ENCODE measurements at places on chromosomes 4 and X.

DNA sequence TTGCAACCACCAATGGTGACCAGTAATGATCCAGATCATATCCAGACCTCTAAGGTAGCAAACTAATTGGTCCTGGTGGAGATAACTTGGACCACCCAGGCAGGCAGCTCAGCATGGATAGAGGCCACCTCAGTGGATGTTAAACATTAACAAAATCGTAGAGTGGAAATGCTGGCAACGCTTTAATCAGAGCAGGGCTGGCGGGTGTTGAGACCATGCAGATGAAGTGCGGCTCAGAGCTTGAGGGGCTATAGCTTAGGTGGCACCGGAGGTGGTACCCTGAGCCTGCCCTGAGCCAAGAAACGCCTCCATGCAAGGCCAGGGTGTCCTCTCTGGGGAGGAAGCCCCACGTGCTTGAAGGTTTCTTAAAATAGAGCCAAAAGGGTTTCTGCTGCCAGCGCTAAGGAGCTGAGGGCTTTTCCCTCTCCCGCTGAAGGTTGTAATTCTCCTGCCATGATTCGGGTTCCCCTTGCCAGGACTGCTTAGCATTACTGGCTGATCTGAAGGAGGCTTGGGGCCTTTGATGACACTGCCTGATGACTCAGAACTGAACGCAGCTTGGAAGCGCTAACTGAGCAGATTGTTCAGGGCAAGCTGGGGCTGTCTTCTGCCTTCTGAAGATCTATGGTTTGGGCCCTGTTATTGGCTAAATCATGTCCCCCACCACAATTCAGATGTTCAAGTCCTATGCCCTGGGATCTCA is 177.8 kb upstream of the ATP6AP2 start:
- H3K4me1 ChIP-seq: peaks cover 4% of the 10 kb centered on the region
- no peak overlapping the region for H3K4me3 ChIP-seq
- H3K27me3 ChIP-seq: no peaks in the 10 kb centered on the region
- no peaks in the 10 kb centered on the region for H3K36me3 ChIP-seq
- peak; percentile 34 for DNase-seq
- H3K27ac ChIP-seq: no peak overlapping the region

GRCh38 chr4:141077611-141078225 is 55.6 kb downstream of the RNF150 start:
- no peak overlapping the region for H3K4me3 ChIP-seq
- no peak for DNase-seq
- H3K36me3 ChIP-seq: no peaks in the 10 kb centered on the region
- no peaks in the 10 kb centered on the region for H3K4me1 ChIP-seq
- H3K27ac ChIP-seq: no peak overlapping the region

GRCh38 chr4:69764311-69764710 is 3.9 kb upstream of the SULT1B1 start:
- no peaks in the 10 kb centered on the region for H3K36me3 ChIP-seq
- no peak overlapping the region for H3K27ac ChIP-seq
- no peak for DNase-seq

DNA sequence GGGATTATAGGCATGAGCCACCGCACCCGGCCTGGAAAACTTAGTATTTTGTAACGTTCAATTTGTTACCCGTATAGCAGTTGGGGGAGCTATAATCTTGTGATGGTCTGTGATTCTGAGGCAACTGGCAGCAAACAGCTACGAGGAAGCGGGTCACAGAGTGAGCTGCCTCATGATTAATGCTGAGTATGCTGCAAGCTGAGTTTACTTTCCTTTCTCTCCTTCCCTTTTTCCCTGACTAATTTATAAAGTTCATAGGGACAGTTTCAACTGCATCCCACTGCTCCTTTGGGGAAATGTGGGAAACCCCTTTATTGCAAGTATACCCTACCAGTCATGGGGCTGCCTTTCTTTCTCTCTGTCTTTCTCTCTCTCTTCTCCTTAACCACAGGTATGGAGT is 17.7 kb upstream of the ELOVL6 start:
- H3K27ac ChIP-seq: no peak overlapping the region
- H3K27me3 ChIP-seq: no peaks in the 10 kb centered on the region
- no peaks in the 10 kb centered on the region for H3K4me1 ChIP-seq
- no peak for DNase-seq
- no peaks in the 10 kb centered on the region for H3K36me3 ChIP-seq

DNA sequence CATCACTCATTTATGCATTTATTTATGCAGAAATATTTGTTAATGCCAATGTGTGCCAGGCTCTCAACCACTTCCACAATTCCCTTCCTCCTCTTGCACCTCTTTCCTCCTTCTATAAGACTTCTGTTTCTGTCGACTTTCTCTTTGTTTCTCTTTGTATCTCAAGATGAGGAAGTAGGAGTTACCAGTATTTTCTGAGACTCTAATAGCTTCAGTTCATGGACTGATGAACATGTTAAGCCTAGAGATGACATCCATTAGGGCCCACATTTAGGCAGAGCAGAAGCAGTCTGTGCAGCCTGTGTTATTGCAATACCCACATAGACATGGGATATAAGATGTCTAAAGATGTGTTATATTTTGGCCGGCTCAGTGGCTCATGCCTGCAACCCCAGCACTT is 241.8 kb upstream of the SMIM31 start:
- DNase-seq: no peak
- no peaks in the 10 kb centered on the region for H3K4me1 ChIP-seq
- H3K27ac ChIP-seq: no peak overlapping the region
- H3K27me3 ChIP-seq: no peaks in the 10 kb centered on the region
- H3K36me3 ChIP-seq: no peaks in the 10 kb centered on the region

- H3K27me3 ChIP-seq: no peaks in the 10 kb centered on the region
- DNase-seq: no peak
- no peaks in the 10 kb centered on the region for H3K4me1 ChIP-seq
- no peak overlapping the region for H3K4me3 ChIP-seq
Measured at GRCh38 chr4:139825523-139826014, 159.9 kb downstream of the MGST2 start.

GRCh38 chr4:47641755-47642154 is 156.7 kb downstream of the ATP10D start:
- H3K27me3 ChIP-seq: no peaks in the 10 kb centered on the region
- H3K4me1 ChIP-seq: no peaks in the 10 kb centered on the region
- H3K27ac ChIP-seq: no peak overlapping the region
- no peak overlapping the region for H3K4me3 ChIP-seq

- no peak for DNase-seq
- no peaks in the 10 kb centered on the region for H3K36me3 ChIP-seq
- no peaks in the 10 kb centered on the region for H3K4me1 ChIP-seq
- H3K27me3 ChIP-seq: no peaks in the 10 kb centered on the region
- no peak overlapping the region for H3K27ac ChIP-seq
- H3K4me3 ChIP-seq: no peak overlapping the region
Measured at GRCh38 chr4:106587558-106587957, 219.0 kb upstream of the GIMD1 start.

- no peaks in the 10 kb centered on the region for H3K27me3 ChIP-seq
- no peak overlapping the region for H3K4me3 ChIP-seq
- no peak for DNase-seq
- no peak overlapping the region for H3K27ac ChIP-seq
Measured at GRCh38 chr4:127870688-127871087, 10.0 kb upstream of the PLK4 start.

DNA sequence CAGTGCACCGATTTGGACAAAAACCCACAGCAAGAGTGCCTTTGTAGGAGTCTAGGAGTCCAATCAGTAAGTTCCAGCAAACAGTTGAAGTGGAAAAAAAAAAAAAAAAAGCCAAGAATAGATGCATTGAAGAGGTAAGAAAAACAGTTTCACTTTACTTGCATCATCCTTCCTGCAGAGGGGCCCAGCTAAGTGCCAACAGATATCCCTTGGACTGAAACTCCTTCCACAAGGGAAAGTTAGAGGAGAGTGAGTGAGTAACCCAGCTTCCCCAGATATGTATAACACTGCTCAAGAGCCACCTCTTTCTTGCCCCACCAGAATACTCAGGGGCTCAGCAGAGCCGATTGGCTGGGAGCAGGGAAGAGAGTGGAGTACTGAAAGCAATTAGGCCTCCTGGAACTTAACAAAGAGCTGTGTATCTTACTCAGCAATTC is 617.7 kb upstream of the SMIM31 start:
- H3K4me1 ChIP-seq: no peaks in the 10 kb centered on the region
- no peak for DNase-seq
- H3K27me3 ChIP-seq: no peaks in the 10 kb centered on the region
- H3K27ac ChIP-seq: no peak overlapping the region

DNA sequence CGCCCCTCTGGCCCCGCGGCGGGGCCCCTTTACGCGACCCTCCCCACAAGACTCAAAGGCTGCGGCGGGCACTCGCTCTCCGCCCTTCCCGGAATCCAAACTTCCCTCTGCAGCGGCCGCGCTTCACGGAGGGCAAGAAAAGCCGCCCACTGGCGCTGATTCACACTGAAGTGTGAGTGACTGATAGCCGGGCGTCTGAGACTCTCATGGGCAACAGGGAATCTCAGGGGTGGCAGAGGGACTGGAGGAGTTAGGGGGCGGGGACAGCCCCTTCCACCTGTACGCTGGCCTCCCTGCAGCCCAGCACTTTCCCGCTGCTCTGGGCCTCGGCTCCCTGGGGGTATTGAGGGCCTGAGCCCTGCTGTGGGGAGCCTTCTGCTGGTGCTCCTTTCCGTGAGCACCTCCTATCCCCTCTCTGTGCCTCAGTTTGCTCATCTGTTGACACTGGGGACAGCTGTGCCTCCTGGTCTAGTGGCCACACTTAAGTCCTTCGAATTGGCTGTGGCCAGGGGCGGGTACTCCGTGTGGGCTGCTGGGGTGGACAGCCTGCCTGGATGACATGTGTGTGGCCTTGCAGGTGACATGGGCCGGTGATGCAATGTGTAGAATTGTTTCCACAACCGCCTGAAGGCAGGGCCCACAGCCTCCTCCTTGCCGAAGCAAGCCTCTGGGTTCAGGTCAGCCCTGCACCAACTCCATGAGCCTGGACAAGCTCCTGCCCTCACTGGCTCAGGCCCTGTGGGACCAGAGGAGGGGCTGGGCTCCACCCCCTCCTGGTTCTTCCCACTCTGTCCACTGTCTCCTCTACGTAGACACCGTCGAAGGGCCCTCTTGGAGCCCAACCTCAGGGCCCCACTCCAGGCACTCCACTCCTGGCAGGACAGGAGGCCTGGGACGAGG is 951 bp downstream of the SH3BP2 start:
- peak overlapping the region; percentile 62 for H3K27ac ChIP-seq
- no peak for DNase-seq
- peaks cover 66% of the 10 kb centered on the region for H3K4me1 ChIP-seq
- no peaks in the 10 kb centered on the region for H3K27me3 ChIP-seq
- no peaks in the 10 kb centered on the region for H3K36me3 ChIP-seq
- peak overlapping the region; percentile 78 for H3K4me3 ChIP-seq

- peaks cover 4% of the 10 kb centered on the region for H3K4me1 ChIP-seq
- DNase-seq: no peak
- no peaks in the 10 kb centered on the region for H3K36me3 ChIP-seq
- no peak overlapping the region for H3K4me3 ChIP-seq
Measured at GRCh38 chr4:140930557-140930956, 174.4 kb upstream of the TBC1D9 start.

DNA sequence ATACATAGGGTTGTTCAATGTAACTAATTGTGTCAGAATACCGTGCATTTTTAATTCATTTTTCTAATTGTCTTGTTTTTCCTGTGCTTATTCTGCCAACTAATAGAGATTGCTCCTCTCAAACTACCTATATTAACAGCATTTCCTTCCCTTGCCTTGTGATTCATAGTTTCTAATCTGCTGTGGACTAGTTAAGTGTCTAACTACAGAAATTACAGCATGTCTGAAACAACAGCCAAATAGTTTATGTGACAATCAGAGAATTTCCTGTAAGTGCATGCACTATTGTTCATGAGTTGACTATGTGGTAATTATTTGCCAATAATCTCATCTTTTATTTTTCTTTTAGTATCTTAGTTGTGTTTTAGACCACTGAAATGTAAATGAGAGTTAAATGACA is 4.1 kb upstream of the SEC24B start:
- no peak overlapping the region for H3K4me3 ChIP-seq
- H3K27ac ChIP-seq: no peak overlapping the region
- H3K27me3 ChIP-seq: no peaks in the 10 kb centered on the region
- no peaks in the 10 kb centered on the region for H3K36me3 ChIP-seq
- H3K4me1 ChIP-seq: peaks cover 10% of the 10 kb centered on the region
- DNase-seq: no peak

All from testis (tissue), 5 donors.